ENCODE measurements at places on chromosomes 7 and 10. TPM values are rescaled to one million over a fixed set of nuclear protein-coding genes. Genes with fewer than 3 reads are reported as not detected.

Gene PKD2L1
- total RNA-seq: not detected

Gene KEL
- not detected for total RNA-seq

Gene SCIN
- 1.4 TPM for total RNA-seq

Gene CASP7
- 10.9 TPM for total RNA-seq

Gene OR6B1
- total RNA-seq: not detected

Gene ADAM22
- total RNA-seq: 0.31 TPM

Gene TMEM229A
- not detected for total RNA-seq

Gene FOXI2
- 0.07 TPM for total RNA-seq

Gene OR2A12
- total RNA-seq: not detected

Gene NYAP1
- total RNA-seq: not detected

Gene AKR1C8
- not detected for total RNA-seq

Gene PDE1C
- total RNA-seq: 0.49 TPM

Gene FBH1
- 65.3 TPM for total RNA-seq

Gene AKR1C4
- not detected for total RNA-seq

Gene CHN2
- 6.0 TPM for total RNA-seq

Gene SYT15
- 0.39 TPM for total RNA-seq

Gene SPDYE5
- total RNA-seq: not detected

Gene SPDYE8
- total RNA-seq: not detected

Gene ANKRD1
- total RNA-seq: 53.6 TPM

Gene TWIST1
- total RNA-seq: not detected

Gene DLG5
- total RNA-seq: 28.6 TPM

Gene ARHGAP22
- 0.69 TPM for total RNA-seq

Gene SEMA3D
- total RNA-seq: not detected

Gene OPALIN
- not detected for total RNA-seq

Gene OR2A7
- total RNA-seq: not detected

Gene SLC25A40
- total RNA-seq: 3.2 TPM

Gene HOXA1
- total RNA-seq: 0.36 TPM

Gene TFR2
- not detected for total RNA-seq

Gene ERVW-1
- 0.10 TPM for total RNA-seq

Gene ADRB1
- total RNA-seq: not detected

Measured in gastrocnemius medialis (tissue), 4 donors.